Pulmonary artery endothelial cell (primary cell): ENCODE measurements at places on chromosomes 6 and 20. TPM values are rescaled to one million over a fixed set of nuclear protein-coding genes. Genes with fewer than 3 reads are reported as not detected.

DNA sequence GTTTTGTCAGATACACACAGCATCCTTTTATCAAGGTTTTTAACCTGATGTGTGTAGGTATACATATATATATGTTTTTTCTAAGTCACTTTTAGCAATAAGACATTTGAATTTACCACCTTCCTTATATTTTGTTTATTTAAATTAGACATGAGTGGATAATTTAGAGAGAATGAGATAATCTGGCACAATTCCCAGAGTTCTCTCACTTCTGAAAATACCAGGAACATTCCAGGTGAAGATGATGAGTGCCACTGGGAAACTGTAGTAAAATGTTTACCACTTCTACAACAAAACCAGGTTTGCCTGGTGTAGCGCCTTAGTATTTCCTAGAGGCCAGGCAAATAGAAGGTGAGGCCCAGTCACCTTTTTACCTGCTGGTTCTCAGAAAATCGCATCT lies 189.5 kb downstream of the TMEM242 start:
- no peak for DNase-seq

GRCh38 chr6:113102761-113103160 lies 754.4 kb upstream of the MARCKS start:
- DNase-seq: peak; percentile 95

Gene ARMH2
- total RNA-seq: not detected in 2 replicates

Gene OLIG3
- not detected in 2 replicates for total RNA-seq

Gene SGK2
- total RNA-seq: 0.07 TPM in 1 of 2 replicates, not detected in the other

Gene TBXT
- not detected in 2 replicates for total RNA-seq

Gene OXT
- not detected in 2 replicates for total RNA-seq

DNA sequence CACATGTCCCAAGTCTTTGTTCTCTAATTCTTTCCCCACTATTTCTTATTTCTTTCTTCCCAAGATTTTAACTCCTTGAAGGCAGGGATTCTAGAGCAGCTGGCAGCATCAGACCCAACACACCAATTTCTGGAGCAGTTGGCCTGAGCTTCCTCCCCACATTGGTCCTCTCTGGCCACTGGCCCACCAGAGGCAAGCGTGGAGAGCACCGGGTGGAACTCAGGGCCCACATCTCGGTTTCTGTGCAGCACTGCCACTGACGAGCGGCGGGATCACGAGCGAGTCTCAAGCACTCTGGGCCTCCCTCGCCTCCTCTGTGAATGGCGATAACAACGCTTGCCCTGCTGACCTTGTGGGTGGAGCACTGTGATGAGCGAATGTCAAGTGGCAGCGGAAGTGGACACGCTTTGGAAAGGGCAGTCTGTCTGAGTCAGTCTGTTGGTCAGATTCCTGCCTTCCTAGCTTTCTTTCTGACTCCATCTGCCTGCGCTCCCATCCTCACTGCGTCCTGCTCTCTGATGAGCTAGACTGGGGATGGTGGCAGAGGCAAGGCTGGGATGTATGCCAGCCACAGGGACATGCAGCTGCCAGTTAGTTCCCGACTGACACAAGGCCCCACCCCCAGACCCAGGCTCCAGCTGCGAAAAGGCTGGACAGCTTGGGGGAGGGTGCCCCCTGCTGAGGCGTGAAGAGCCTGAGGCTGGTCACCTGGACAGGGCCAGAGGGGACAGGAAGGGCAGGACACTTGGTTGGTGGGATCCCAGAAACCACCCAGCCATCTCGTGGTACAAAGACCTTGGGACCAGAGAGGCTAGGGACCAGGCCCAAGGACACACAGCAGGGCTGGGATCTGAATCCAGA lies 4.5 kb upstream of the SPDEF start:
- DNase-seq: no peak

Gene GLP1R
- not detected in 2 replicates for total RNA-seq

Gene NCR2
- total RNA-seq: not detected in 2 replicates

DNA sequence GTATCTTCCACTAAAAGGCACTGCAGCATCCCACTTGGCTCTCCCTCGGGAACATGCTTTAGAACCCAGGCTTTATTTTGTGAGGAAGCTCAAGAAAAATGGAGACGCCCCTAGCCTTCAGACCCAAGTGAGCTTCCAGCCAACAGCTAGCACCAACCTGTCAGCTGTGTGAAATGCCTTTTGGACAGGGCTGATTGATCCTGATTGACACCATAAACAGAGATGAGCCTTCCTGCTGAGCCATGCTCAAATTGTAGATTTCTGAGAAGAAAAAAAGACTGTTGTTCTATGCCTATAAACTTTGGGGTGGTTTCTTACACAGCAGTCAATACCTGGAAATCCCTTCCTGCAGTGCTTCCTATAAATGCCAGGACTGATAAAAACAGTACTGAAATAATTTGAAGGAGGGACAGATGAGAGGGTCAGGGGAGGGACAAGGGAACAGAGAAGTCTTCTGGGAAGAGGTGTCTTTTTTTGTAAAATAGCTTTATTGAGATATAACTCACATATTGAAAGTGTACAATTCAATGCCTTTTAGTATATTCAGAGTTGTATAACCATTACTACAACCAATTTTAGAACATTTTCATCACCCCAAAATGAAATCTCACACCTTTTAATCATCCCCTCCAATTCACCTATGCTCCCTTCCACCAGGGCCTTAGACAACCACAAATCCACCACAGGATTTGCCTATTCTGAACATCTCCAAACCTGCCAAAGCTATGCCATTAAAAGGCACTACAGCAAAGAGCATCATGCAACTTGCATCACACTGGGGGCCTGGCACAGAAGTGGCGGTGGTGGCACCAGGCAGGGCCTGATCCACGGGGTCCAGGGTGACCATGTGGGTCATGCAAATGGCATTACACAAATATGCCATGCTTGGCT lies 2.7 kb upstream of the STK4 start:
- DNase-seq: no peak

Gene EPB41L2
- total RNA-seq: 66.4 and 74.7 TPM in 2 replicates

DNA sequence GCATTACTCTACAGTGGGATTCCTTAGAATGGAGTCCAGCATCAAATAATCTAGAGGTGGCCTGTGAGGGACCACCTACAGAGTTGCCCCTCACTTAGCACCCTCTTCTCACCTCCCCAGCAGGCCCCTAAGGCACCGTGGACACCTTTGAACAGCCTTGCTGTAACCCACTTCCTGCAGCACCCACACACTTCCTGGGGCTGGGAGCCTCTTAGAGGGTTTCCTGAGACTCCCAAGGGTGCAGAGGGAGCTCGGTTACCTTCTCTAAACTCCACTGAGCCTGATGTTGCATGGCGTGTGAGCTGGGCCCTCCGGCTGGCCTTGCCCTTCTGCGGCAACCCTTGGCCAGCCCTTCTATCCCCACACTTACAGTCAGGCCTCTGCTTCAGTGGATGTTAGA lies 7.3 kb upstream of the SIRPG start:
- no peak for DNase-seq

DNA sequence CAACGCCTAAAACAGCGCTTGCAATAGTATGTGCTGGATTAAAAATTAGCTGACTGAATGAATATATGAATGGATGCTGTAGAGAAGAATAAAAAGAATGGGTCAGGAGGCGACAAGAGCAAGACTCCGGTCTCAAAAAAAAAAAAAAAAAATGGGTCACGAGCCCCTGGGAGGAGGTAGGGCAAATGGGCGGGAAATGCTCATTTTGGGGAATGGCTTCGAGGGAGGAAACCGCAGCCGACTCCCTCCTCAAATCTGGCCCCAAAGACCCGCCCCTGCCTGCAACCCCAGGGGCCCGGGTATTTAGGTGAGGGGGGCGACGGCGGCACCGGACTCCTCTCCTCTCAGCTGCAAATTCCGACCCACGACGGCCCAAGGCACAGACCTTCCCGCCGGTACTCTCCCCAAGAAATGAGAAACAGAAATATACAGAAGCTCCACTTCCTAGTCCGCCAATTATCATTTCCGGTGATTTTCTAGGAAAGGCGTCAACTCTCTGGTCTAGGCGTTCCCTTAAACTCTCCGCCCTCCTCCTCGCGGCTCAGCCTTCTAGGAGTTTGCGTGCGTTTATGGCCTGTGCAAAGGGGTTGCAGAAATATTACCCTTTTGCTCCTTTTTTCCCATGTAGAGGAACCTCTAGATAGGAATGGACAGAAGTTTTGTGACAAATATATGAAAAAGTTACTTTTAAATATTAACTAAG lies at the start of gene ZNF311:
ZNF311 (minus strand) TSS at position 133 of the 703 bp plus-strand sequence. CDS start 1,361 bp downstream, outside the sequence.
- DNase-seq: no peak

GRCh38 chr6:26225848-26226578 lies 138.8 kb downstream of the HFE start:
- no peak for DNase-seq

- DNase-seq: no peak
Measured at GRCh38 chr20:33922224-33922623, 71.5 kb upstream of the RALY start.

Gene ZDHHC14
- total RNA-seq: 9.4 and 16.3 TPM in 2 replicates

Gene PRPH2
- total RNA-seq: 0.13 and 0.21 TPM in 2 replicates

GRCh38 chr6:63839485-63839884 lies 203.9 kb downstream of the PHF3 start:
- DNase-seq: no peak

DNA sequence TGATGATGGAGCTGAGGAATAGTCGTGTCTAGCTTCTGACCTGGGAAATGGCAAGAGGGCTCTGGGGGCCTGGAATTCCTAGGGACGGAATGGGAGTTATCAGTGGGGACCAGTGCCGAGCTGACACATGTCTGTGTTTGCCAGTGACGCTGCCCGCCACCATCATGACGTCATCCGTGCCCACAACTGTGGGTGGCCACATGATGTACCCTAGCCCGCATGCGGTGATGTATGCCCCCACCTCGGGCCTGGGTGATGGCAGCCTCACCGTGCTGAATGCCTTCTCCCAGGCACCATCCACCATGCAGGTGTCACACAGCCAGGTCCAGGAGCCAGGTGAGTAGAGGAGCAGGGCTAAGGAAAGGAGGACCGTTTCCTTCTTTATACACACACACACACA lies 3.8 kb upstream of the CUL9 start:
- DNase-seq: no peak

Gene HLA-DMB
- total RNA-seq: 0.07 TPM in 1 of 2 replicates, not detected in the other

DNA sequence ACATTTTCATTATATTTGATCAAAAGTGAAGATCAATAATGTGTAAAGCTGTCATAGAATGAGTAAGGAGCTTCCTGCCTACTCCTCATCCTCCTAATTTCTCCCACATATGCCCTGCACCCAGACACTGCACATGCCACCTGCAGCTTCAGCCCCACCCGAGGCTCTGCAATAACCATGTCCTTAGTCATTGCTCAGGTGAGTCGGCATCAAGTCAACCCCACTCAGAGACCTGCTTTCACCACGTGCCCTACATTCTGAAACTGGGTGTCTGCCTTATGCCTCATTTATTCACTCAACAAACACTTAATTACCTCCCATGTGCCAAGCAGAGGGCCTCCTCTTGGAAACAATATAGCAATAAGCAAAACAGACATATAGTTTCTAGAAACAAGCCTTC lies 15.4 kb upstream of the TNFAIP3 start:
- no peak for DNase-seq

- DNase-seq: no peak
Measured at GRCh38 chr20:15676815-15677214, 896.4 kb downstream of the KIF16B start.

- DNase-seq: no peak
Measured at GRCh38 chr20:61311656-61312387, 59.8 kb downstream of the CDH4 start.

Gene CBLN4
- total RNA-seq: not detected in 2 replicates

- no peak for DNase-seq
Measured at GRCh38 chr6:82832811-82833210, 232.8 kb downstream of the UBE3D start.

Gene SOBP
- 2.6 and 2.8 TPM in 2 replicates for total RNA-seq

Gene ADTRP
- total RNA-seq: 5.9 and 13.2 TPM in 2 replicates
